ENCODE measurements at places on chromosomes 1 and 21.

- DNase-seq = no peak
Measured at GRCh38 chr1:43993206-43993914, 2.0 kb downstream of the CCDC24 start.

DNA sequence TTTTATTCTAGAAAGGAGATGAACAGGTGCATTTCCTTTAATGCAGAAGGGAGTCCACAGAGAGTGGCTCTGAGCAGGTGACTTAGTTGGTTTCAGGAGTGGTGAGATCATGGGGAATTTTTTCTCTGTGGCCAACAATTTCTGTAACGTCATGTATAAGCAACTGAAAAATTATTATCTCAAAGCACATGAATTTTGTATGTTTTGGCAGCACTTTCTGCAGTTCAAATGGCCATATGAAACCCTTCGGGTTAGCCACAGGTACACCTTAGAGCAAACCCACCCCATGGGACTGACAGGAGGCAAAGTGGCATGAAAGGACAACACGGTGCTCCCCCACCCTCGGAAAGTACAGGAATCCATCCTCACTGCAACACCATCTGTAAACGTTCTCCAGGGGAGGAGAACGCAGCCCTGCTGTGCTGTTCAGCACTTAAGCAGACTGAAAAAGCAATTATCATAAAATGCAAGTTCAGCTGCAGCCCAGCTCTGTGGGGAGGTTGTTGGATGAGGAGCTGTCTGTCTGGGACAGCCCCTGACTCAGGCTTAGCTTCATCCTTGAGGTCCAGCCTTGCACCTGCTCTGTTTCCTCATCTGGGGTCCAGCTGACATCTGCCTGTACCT lies 55.8 kb upstream of the CLDN14 start:
- no peak for DNase-seq

- DNase-seq = no peak
Measured at GRCh38 chr1:65431111-65431705, 10.7 kb downstream of the LEPR start.

DNA sequence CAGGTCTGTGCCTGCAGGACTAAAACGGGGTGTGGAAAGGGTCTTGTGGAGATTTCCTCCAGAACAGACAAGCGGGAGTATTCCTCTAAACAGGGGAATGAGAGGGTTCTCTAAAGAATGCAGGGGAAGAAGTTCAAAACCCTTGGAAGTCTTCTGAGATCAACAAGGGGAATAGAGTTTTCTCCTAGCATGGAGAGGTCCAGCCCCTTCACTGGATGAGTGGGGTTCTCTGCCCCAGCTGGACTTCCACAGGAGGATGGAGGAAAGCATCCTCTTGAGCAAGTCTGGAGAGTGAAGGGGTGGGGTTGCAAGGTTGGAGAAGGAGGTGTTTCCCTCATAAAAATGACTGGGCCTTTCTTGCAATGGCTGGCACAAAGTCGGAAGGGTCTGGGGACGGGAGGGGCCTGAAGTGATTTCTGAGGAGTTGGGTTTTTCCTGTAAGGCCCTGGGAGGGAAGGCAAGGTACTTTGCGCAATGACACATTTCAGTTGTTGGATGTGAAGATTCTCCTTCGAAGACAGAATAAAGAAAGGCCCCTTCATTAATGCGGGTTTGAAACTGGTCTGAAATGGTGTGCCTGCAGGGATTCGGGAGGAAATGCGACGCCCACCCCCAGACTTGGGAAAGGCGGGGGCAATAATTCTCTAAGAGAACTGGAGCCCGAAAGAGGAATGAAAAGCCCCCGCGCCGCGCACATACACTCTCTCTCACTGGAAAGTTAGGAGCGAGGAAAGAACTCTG lies 884 bp downstream of the SPATA6 start:
- DNase-seq = no peak

- DNase-seq = peak; percentile 56
Measured at GRCh38 chr1:31306278-31306677, 9.4 kb downstream of the ZCCHC17 start.

DNA sequence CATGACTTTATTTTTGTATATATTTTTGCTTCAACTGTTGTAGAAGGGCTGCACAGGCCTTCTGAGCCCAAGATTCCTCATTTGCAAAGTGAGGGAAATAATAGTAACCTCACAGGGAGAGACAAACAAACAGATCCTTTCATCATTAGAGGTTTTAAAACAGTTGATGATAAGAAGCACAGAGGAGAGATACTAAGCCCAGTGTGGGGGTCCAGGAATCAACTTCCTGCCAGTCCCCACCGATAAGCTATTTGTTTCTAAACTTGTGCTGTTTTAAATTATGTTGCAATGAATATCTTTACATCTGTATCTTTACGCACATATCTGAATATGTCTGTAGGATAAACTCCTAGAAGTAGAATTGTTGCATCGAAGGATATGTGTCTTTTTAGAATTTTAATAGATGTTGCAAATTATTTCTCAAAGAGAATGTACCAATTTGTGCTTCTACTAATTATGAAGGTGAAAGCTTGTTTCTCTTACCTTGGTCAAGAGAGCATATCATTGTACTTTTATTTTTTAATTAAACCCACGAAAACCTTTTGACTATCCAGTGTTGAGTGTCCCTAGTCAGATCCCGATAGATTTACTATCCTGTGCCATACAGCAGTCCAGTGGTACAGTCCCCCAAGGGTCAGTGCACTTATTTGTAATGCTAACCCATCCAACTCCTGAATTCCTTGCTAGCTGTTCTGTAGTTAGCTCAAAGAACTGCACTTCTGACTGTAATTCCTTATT lies 10.8 kb downstream of the FCRLB start:
- DNase-seq = no peak

DNA sequence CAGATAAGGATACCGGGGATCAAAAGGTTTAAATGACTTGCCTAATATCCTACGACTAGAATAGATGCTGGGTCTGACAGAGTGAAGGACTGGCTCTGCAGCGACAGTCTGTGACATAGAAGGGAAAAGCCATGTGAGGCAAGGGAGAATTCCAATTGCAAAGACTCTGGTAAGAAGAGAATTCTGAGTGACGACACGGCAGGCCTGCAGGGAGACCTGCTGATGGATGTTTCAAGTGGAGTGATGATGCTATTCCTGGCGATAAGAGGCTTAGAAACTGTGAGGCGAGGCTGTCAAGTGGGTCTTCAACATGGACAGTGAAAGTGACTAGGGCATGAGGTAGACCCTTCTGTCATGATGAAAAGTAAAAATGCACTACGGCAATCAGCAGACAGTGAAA lies 176.6 kb upstream of the PBX1 start:
- DNase-seq = no peak

DNA sequence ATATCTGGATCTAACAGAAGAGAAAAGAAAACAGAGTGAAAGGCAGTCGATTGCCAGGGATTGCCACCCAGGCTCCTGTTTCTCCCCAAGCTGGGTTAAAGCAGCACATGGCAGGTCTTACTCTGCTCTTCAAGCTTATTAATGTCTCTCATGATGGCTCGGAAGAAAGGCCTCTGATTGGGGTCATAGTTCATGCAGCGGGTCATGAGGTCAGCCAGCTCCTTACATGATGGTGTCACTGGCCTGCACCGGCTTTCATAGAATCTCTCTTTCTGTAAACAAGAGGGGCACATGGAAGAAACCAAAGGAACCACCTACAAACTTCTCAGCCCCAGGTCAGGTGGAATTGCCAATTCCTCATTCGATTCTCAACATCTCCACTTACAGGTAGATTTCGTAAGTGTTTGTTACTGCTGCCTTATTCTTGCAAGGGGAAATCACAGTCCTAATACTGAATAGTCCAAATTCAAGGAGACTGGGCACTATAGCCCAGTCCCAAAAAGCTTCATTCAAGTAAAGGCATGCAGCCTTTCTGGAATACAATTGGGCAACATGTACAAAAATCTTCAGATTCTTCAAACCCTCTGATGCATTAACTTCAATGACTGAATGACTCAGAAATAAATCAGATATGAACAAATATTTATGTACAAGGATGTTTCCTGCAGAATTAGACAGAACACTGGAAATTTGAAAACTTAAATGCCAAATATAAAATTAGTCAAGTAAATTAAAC lies 96.6 kb downstream of the RAVER2 start:
- DNase-seq = no peak

DNA sequence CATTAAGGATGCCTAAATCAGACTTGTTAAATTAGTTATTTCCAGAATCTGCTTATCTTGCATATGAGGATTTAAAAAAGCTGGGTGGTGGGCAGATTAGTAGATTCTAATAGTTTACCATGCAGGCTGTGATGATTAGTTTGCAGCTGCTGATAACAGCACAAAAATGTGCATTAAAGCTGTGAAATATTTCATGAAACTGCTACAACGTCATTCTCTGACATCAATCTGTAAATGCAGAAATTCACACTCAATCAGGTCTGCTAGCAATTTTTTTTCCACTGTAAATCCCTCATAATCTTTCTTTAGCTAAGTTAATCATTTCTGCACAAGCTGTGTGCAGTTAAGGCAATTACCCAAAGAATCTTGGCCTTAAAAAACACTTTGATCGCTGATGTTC lies 9.3 kb upstream of the RPE65 start:
- no peak for DNase-seq

GRCh38 chr1:243563732-243564131 lies 286.3 kb downstream of the AKT3 start:
- DNase-seq = no peak

GRCh38 chr1:151199873-151200581 lies 1.7 kb downstream of the PIP5K1A start:
- no peak for DNase-seq

- no peak for DNase-seq
Measured at GRCh38 chr1:2977886-2978611, 43.2 kb upstream of the ACTRT2 start.

DNA sequence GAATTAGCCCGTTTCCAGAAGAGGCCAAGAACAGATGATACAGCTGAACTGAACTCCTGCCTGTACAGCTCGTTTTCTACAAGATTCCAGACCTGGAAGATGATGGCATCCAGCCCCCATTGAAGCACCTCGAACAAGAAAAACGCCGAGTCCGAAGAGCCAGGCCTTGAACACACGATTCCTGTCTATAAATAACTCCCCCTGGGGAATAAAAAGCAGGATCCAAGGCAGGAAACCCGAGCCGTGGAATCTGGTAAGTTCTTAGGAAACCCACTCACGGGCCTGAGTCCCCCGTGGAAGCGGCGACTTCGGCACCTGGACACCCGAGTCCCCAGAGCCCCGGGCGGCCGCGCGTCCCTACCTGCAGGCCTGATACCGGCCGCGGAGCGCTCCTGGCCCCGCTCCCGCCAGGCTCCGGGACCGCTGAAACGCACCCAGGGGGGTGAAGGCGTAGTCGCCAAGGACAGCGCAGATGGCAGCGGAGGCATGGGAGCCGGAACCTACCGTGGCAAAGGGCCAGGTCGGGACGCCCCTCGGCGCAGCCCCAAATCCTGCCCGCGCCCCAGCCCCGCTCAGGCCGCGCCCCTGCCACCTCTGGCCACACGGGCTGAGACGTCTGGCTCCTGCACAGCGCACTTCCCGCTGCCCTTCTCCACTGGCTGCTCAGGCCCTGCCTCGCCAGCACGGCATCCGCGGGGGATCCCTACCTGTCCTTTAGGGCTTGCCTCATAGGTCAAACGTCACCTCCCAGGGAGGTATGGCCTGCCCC lies 14.0 kb upstream of the HLCS start:
- DNase-seq = no peak

- DNase-seq = no peak
Measured at GRCh38 chr1:152034654-152035538, 1.9 kb downstream of the S100A11 start.

- DNase-seq = no peak
Measured at GRCh38 chr1:17581389-17582123, 42.1 kb downstream of the ARHGEF10L start.

DNA sequence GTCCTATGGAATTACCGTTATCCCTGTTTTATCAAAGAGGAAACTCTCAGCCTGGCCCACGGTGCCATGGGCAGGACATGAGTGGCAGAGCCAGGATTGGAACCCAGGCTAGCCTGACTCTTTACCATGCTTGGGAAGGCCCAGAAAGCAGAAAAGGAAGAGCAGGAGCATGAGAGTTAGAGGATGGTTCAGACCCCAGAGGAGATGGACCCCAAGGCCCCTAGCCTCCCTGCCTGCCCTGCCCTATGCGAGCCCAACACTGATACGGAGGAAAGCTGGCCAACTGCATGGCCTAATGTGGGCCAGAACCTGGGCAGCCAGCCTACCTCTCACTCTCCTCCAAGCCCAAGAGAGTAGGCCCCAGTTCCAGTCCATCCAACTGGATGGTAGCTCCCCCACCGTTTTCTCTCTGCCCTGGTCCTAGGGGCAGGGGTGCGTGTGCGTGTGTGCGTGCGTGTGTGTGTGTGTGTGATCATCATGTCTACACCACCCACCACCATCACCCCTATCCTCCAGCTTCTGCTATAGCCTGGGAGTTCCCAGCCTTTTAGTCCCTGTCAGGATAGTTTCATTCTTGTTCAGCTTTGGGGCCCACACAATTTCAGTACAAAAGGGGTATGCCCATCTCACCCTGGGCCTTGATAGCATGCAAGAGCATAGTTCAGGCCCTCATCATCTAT lies 15.4 kb upstream of the MEX3A start:
- no peak for DNase-seq

DNA sequence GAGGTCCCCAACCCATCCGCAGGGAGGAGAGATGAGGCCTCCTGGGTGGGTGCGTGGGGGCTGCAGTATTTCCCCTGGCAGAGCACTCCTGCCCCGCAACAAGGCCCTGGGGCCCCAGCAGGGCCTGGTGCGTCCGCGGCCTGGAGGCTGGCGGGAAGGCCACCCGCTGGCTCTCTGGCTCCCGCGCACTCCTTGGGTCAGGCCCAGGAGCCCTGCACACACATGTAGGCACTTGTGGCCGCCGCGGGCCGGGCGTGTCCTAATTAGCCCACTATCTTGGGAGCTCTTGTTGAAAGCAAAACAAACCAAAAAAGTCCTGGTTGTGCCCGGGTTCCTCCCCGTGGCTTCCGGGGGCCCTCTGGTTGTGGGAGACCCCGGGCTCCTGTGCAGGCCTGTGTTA lies 49.7 kb upstream of the CCDC27 start:
- no peak for DNase-seq

- no peak for DNase-seq
Measured at GRCh38 chr21:39610703-39611102, 2.0 kb upstream of the B3GALT5 start.

DNA sequence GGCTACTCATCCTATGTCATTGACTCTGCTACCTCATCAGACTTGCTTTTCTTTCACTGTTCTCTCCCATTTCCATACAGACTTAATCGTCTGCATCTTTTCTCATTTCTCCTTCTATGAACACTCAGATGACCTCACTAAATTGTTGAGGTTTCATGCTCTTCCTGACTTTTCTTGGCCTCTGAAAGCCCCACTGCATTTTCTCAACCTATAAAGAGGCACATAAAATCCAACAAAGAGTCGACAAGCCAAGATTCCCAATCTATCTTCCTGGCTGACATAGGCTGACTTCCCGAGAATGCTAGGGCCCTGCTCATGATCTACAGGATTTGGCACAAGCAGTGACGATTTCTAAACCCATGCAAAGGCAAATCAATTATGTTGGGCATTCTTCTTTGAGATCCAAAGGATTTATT lies 280.8 kb upstream of the DPYD start:
- no peak for DNase-seq

- no peak for DNase-seq
Measured at GRCh38 chr1:156895455-156895812, 1.9 kb downstream of the PEAR1 start.

Data from pulmonary artery endothelial cell (primary cell).